H1 (cell line): ENCODE measurements at places on chromosomes 5 and 9. TPM values are rescaled to one million over a fixed set of nuclear protein-coding genes. Genes with fewer than 3 reads are reported as not detected.

DNA sequence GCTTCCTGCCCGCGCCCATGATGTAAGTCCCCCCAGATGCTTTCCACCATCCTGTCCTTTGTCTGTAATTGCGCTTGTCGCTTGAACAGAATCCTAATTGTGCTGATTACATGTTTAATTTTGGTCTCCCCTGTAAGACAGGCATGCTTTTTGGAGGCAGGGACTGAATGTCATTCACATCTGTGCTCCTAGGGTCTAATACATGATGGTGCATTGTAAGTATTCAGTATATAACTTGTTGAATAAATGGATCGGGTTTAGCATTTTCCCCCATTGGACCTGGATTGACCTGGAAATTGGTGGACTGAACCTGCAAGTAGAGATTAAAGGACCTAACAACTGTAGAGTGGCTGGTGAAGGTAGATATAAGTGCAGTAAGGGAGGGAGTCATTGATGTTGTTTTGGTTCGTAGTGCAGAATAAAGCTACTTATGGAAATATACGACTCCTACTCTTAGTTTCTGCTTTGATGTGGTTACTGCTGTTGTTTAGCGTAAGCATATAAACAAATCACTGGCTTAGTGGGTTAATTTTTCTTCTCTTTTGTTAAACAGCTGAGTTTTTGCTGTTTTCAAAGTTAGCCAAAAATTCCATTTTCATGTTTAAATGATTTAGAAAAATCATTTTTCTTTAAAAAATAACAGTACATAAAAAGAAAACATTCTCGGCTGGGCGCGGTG is 57.3 kb downstream of the TRIO start:
- no peaks in the 10 kb centered on the region for H3K36me3 ChIP-seq
- no peak overlapping the region for H3K27ac ChIP-seq
- H3K4me1 ChIP-seq = peaks cover 7% of the 10 kb centered on the region

- peak overlapping the region; percentile 34; the same call in 1 of the 2 replicates for H3K27ac ChIP-seq
- DNase-seq = no peak
- H3K27me3 ChIP-seq = no peaks in the 10 kb centered on the region
- peaks cover 18% of the 10 kb centered on the region; the same call in 1 of the 2 replicates for H3K36me3 ChIP-seq
- peaks cover 5% of the 10 kb centered on the region; the same call in 1 of the 2 replicates for H3K4me1 ChIP-seq
- H3K4me3 ChIP-seq = peak overlapping the region; percentile 77
Measured at GRCh38 chr9:79573412-79573923, 1.7 kb downstream of the TLE4 start.

DNA sequence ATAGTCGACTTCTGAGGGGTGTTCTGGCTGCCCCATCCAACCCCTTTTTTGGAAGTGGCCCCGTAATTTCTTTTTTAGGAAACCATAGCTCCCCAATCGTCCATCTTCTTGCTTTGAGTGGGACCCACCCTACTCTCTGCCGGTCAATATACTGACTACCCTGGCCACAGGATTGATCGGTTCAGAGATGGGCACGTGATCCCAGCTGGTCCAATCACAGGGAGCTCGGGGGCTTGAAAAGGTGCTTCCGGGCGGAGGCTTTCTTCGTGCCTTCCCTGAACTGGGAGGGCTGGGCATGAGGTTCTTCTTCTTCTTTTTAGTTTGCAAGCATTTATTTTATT is 78.7 kb upstream of the SH3PXD2B start:
- DNase-seq = no peak
- no peaks in the 10 kb centered on the region for H3K27me3 ChIP-seq
- H3K4me1 ChIP-seq = no peaks in the 10 kb centered on the region
- H3K4me3 ChIP-seq = no peak overlapping the region

GRCh38 chr5:8923526-8923925 is 622.3 kb downstream of the SEMA5A start:
- H3K36me3 ChIP-seq = no peaks in the 10 kb centered on the region
- no peaks in the 10 kb centered on the region for H3K4me1 ChIP-seq
- no peak overlapping the region for H3K27ac ChIP-seq
- no peaks in the 10 kb centered on the region for H3K27me3 ChIP-seq

- H3K36me3 ChIP-seq = no peaks in the 10 kb centered on the region
- no peaks in the 10 kb centered on the region for H3K27me3 ChIP-seq
- no peak for DNase-seq
- H3K27ac ChIP-seq = no peak overlapping the region
- H3K4me3 ChIP-seq = no peak overlapping the region
- H3K4me1 ChIP-seq = no peaks in the 10 kb centered on the region
Measured at GRCh38 chr9:86687788-86688187, 259.5 kb downstream of the GAS1 start.

DNA sequence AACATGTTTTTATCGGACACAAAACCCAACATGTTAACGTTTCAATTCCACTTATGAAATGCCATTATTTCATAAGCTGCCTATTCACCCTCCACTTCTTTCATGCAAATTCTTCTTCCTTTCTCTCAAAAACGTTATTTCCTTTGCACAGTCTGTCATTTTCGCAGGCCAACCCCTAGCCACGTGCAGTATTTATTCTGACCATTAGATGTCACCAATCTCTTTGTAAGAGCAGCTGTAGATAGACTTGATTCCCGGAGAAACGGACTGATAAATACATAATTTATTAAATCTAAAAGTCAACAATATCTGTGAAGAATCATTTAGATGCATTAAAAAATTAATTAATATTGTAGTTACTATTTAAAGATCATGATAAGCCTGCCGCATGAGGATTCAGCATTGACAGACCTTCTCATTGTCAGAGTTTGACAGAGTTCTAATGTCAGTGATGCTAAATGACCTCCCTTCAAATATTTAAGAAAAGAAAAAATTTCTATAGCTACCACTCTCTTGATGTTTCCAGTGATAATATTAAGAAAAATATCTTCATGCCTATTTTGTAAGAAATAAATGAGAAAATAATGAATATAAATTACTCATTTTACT is 933.6 kb downstream of the CDH12 start:
- no peak overlapping the region for H3K27ac ChIP-seq
- H3K4me1 ChIP-seq = no peaks in the 10 kb centered on the region
- DNase-seq = no peak
- H3K36me3 ChIP-seq = no peaks in the 10 kb centered on the region

GRCh38 chr5:54581831-54582548 is 64.4 kb downstream of the SNX18 start:
- no peaks in the 10 kb centered on the region for H3K27me3 ChIP-seq
- H3K27ac ChIP-seq = no peak overlapping the region
- H3K36me3 ChIP-seq = no peaks in the 10 kb centered on the region
- DNase-seq = no peak
- H3K4me3 ChIP-seq = no peak overlapping the region

CTSL gene
- total RNA-seq = 34.4 and 38.2 TPM in 2 replicates

AP3B1 gene
- total RNA-seq = 48.3 and 50.0 TPM in 2 replicates

FAM169A gene
- 78.7 and 83.1 TPM in 2 replicates for total RNA-seq

IL3 gene
- total RNA-seq = not detected in 2 replicates

CER1 gene
- total RNA-seq = 2.2 and 3.4 TPM in 2 replicates

LCN15 gene
- 0.47 and 0.61 TPM in 2 replicates for total RNA-seq

ECM2 gene
- not detected in 2 replicates for total RNA-seq

RETREG1 gene
- total RNA-seq = 1.9 TPM in 2 replicates
